Stimulated activated CD8-positive, alpha-beta memory T cell treated with anti-CD3 and anti-CD28 coated beads, Interleukin-7, amount 100 ng/mL, for 1 hour (primary cell): ENCODE measurements at places on chromosomes 2 and 18.

- no peak for DNase-seq
Observed at GRCh38 chr18:68564961-68565360, 149.9 kb downstream of the TMX3 start.

DNA sequence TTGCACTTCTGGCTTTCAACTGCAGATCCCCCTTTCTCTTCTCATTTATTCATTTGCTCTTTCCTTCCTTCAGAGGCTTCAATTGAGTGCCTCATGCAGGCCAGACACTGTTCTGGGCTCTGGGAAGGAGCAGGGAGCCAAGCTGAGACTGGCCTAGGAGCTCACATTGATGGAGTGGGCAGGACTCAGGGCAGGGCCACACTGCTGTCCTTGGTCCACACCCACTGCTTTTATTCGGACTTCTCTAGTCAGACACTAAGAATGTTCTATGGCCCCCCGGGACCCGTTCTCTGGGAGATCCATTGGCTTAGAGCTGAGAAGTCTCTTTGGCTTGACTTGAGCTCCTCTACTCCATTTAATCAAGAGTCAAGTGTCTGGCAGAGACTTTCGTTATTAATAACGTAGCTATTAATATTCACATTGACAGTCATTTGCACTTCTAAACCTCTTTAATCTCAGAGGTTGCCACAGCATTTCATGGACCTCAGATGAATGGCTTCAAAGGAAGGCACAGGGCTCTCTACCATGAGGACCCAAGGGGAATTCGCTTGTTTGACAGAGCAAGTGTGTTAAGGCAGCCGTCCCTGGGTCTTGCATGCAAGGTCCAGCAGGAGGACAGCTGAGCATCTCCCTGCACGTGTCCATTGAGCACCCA is 20.1 kb downstream of the SH3RF3 start:
- DNase-seq: no peak

DNA sequence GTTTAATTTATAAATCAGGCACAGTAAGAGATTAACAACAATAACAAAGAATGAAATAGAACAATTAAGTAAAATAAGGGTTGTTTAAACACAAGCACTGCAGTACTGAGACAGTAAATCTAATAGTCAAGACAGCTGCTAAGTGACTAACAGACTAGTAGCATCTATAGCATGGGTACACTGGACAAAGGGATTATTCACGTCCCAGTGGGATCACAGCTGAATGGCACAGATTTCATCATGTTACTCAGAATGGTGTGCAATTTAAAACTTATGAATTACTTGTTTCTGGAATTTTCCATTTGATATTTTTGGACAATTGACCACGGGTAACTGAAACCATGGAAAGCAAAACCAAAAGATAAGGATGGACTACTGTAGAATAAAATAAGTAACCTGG is 161.9 kb upstream of the DAPL1 start:
- DNase-seq: no peak

- DNase-seq: no peak
Observed at GRCh38 chr2:88601286-88601685, 26.0 kb downstream of the EIF2AK3 start.

- no peak for DNase-seq
Observed at GRCh38 chr18:41457765-41458326, 497.2 kb upstream of the PIK3C3 start.

DNA sequence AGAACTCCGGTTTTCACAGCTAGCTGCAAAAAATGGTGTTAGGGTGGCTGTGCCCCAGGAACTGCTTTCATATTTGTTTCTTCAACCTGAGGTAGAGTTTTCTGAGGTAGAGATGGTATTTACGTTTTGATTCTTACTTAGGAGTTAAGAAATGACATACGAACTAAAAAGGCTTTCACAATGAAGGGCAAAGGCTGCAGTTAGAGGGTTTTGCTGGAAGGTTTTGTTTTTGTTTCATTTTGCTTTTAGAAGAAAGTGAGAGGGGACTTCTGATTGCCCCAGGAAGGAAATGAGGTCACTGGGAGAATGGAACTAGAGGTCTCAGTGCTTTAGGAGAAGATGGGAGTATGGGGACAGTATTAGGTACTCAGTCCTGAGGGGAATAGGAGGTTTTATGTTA is 15.5 kb downstream of the CDCA7 start:
- no peak for DNase-seq

DNA sequence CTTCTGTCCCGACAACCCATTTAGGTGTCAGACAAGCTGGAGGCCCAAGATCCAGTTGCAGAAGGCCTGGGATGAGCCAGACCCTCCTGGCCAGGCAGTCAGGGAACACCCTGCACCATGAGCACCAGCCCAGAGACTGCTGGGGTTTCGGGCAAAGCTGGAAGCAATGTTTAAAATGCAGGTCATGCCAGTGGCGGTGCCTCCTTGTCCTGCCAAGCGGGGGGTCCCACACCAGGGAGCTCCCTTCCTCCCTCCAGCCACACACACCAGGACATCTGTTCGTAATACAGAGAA is 230.2 kb downstream of the ATAD2B start:
- no peak for DNase-seq

GRCh38 chr2:11674983-11675382 is 5.0 kb upstream of the NTSR2 start:
- DNase-seq: no peak

DNA sequence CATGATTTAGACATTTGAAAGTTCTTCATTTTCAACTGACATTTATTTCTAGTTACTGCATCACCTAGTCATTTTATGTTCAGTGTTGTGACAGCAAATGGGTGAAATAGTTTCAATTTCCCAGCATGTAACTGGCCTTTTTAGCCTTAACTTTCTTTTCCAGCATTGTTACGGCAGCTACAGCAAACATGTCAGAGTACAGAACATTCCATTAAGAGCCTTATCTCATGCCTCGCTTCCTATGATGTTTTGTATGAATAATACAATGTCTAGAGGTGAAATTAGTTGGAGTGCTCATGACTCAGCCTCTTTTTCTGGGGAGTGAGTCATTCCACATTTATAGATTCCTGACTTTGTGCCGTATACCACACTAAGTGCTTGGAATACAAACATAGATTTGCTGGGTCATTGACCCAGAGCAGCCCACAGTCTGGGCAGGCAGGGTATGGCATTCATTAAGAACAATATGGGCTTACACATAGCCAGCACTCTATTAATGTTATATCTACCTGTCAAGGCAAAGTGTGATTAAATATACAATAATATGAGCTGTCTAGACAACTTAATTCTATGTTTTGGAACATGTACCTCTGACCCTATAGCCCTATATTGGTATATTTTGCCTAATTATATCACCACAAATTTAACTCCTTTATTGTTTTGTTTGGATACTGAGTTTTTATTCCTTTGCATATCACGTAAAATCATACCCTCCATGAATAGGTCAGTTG is 72.2 kb downstream of the MAP2 start:
- no peak for DNase-seq

DNA sequence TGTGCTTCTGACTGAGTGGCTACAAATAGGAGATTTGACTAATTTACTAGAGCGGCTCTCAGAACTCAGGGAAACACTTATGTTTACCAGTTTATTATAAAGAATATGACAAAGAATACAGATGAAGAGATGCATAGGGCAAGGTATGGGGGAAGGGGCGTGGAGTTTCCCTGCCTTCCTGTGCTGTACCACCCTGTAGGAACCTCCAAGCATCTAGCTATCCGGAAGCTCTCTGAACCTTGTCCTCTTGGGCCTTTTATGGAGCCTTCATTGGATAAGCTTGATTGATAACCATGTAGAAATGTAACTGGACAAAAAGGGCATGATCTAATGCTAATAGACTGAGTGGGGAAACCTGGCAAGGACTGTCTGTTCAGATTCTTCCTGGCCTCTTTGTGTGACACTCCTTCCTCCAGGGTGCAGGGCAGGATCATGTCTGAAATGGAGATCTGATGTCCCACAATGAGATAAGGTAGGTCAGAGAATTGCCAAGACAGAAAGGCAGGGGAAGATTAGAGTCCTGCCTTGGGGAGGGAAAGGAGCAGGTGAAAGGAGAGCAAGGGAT is 101.8 kb upstream of the NPAS2 start:
- no peak for DNase-seq

GRCh38 chr2:1791006-1791605 is 46.8 kb upstream of the PXDN start:
- DNase-seq: no peak

DNA sequence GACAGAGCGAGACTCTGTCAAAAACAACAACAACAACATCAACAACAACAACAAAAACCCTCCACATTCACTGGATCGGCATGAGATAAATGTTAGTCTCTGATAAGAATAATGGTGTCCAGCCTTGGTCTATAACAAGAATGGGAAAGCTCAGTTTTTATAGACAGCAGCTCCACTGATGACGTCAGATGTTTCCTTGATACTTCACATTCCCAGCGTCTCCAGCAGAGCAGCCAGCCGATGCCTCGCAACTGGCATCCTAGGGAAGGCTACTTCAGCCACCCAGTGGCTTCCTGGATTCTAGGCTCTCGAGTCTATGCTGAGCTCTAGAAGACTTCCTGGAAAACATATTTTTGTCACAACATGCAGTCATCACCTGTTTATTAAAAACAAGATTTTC is 271.4 kb upstream of the SMIM21 start:
- no peak for DNase-seq

DNA sequence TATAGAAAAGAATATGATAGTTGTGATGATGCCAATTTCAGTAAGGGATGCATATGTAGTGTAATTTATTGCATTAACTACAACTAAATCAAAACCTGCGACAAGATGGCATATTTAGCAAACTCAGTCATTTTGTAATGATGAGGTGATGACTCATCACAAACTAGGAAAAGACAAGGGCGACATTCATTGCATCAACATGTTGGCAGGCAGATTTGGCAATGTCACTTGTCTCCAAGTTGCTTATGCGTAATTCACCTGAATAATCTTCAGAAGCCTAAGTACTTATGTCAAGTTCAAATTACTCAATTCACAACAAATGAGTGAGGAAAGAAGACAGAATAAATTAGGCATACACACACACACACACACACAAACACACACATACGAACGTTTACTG is 273.2 kb upstream of the RGPD4 start:
- no peak for DNase-seq

GRCh38 chr2:196980001-196980400 is 53.5 kb upstream of the PGAP1 start:
- DNase-seq: no peak

- no peak for DNase-seq
Observed at GRCh38 chr2:203175371-203175770, 63.4 kb upstream of the CYP20A1 start.

- no peak for DNase-seq
Observed at GRCh38 chr18:65788373-65788772, 37.6 kb downstream of the CDH7 start.

DNA sequence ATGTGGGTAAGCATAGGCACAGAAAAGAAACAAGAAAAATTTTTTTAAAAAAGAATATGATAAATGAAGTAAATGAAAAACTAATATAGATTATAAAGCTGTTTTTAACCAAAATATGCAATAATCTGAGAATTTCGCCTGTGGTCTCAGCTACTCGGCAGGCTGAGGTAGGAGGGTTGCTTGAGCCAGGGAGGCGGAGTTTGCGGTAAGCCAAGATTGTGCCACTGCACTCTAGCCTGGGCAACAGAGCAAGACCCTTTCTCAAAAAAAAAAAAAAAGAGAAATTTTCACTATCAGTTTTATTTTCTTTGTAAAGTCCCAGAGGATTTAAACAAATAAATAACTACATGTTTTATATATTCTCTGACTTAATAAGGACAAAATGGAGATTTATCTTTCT is 47.3 kb downstream of the DHX57 start:
- no peak for DNase-seq

DNA sequence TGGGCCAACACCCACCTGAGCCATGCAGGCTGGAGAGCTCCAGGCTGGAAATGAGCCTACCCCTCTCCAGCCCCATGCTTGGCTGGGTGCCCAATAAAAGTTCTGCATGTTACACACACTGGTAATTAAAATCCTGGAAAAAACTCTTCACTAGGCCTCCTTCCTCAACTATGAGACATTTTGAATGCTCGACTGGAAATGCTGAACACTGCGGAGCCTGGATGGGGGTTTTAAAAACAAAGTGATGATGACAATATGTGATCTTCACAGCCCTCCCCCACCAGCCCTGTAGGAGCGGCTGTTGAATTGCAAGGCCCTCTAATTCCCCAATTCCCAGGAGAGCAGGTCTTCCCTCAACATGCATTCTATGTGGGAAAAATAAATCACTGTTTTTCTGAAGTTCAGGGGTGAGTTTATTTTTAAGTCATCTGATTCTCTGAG is 179.2 kb downstream of the TTC32 start:
- DNase-seq: no peak

- DNase-seq: no peak
Observed at GRCh38 chr2:239164335-239164871, 236.4 kb downstream of the HDAC4 start.

- no peak for DNase-seq
Observed at GRCh38 chr18:48161911-48162698, 231.6 kb upstream of the SMAD2 start.

DNA sequence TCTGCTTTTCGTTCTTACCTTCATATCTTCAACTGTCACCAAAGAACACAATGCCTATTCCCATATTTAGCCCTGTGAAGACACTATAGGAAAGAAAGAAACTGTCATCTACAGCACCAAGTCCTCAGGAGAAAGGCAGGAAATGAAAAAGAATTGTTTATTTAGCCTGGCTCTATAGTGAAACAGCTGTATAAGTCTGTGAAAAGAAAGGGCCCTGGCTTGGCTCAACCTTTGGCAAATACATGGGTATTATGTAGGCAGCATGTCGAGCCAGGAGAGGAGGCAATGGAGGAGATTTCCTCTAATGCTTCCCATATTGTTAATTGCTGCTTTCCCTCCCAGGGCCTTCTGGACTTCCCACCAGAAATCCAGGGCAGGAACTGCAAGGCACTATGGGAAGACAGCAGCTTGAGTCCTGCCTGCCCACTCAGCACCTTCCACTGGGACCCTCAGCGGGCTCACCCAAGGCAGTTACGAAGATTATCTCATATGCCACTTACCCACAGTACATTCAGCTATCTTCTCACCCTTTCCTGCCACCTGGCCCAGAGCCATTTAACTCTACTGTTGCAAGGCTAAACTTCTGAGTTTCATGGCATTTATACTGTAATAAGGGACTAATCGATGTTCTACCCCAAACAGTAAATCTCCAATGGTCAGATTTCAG is 30.1 kb downstream of the SLC8A1 start:
- no peak for DNase-seq

- no peak for DNase-seq
Observed at GRCh38 chr2:96138179-96139145, at the start of gene ASTL. TSS of gene ASTL (minus strand) at chr2:96138502. CDS start at chr2:96138436, 66 bp downstream.

- DNase-seq: no peak
Observed at GRCh38 chr2:99726691-99727090, 236.9 kb upstream of the REV1 start.

DNA sequence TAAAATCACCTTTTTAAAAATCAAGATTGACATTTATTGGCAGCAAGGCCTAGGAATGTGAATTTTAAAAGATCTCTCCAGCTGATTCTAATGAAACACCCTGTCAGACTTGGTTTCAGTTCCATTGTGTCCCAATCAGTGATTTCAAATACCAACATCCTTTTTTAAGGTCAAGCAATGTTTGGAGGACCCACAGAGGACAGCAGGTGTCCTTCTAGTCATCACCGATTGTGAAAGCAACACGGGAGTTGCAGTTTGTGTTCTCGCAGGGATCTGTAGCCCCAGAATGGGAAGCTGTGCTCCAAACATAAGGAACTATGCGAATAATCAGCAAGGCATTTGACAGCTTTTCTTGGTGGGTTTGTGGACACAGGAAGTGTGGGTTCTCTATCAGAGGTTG is 4.5 kb upstream of the KIDINS220 start:
- no peak for DNase-seq

GRCh38 chr2:36287363-36288275 is 68.0 kb upstream of the CRIM1 start:
- no peak for DNase-seq

GRCh38 chr2:157596992-157597681 is 31.5 kb downstream of the ACVR1C start:
- DNase-seq: peak; percentile 24

GRCh38 chr2:53450923-53451322 is 316.7 kb upstream of the CHAC2 start:
- DNase-seq: no peak
